Stimulated activated CD4-positive, alpha-beta T cell treated with anti-CD3 and anti-CD28 coated beads, TNF-alpha, amount 100 ng/mL, for 48 hours (primary cell): ENCODE measurements at places on chromosomes 5 and 9.

DNA sequence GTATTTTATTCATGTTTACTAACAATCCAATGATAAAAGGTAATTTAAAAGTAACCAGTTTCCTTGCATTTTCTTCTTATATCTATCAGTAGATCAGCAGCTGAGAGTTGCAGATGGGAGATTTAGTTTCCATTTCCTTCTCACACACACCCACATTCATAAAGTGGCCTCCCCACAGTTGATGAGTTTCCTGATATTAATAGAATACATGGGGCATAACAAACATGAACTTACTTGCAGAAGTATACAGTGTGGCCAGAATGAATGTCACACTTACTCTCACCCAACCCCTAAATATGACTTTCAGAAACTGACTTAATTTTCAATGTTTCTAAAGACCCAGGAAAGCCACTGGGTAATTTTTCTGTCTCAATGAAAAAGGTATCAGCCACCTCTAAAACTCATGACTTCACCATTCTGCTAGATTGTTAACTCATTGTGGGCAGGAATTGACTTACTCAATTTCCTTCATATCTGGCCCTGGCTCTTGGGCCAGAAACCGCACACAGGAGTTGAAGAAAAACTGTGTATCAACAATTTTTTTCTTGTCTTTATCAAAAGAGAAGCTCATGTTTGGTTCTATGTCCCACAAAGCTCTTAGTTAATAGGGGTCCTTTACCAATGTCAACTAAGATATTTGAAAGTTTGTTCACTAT, 63.5 kb upstream of the OSMR start:
- no peak for DNase-seq

DNA sequence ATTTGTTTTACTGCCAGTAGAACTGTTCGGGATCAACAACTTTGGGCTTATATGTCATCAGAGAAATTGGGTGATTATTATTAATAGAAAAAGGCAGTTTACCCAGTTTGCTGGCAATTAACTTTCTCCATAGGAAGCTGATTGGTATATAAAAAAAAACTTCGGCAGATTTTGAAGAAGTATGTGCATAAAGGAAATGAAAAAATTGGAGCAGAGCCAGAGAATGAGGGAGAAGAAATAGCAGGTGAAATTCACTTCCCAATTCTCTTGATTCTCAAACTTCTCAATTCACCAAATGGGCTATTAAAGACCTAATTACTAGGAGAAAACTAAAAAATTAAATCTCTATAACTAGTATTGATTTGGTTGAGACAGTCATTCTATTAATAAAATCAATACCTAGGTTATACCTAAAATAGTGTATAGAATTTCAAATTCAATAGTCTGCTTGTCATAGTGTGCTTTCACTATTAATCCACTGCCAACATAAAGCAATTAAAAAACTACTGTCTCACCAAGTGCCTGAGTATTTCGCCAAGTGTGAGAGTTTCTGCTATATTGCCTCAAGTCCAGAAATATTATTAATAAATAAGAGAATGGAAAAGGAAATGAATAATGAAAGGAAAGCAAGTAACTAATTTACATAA, 47.5 kb downstream of the STX17 start:
- DNase-seq, result no peak

- no peak for DNase-seq
These were observed 53.8 kb upstream of the FBN2 start for GRCh38 chr5:128591598-128592455.

- DNase-seq, result no peak
These were observed 8.3 kb downstream of the ENTPD8 start for GRCh38 chr9:137432687-137433348.

GRCh38 chr5:87411973-87412629, 629 bp downstream of the CCNH start:
- no peak for DNase-seq

DNA sequence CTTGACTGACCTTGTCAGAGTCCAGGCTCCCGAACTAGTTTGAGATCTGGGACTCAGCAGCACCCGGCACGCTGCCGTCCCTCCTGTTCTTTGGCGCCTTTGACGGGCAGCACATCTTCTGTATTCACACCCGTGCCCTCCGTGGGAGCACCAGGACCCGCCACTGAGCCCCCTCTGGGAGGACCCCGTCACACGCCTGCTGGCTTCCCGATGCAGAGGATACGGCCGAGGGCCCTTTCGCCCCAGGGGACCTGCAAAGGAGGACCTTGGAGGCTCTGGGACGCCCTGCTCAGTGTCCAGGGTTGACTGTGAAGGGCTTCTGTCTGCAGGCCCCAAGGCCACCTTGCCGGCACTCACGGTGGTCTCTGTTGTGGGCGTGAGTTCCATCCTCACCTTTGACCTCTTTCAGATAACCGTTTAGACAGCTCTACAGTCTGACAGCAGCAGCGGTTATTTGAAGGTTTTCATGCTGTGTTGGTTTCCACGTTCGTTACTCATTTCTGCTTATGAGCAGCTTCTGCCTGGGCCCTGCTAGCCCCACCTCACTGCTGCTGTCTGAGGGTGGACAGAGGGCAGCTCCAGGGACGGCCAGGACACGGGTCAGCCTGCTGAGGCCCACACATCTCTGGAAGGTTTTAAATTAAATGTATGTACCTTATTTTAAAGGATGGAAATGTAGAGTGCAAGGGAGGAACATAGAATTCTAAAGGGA, 12.6 kb upstream of the EXOC3 start:
- DNase-seq, result no peak

- DNase-seq, result no peak
These were observed 33.8 kb upstream of the DTWD2 start for GRCh38 chr5:119022017-119022745.

GRCh38 chr9:113990975-113991471, 87.1 kb downstream of the AMBP start:
- no peak for DNase-seq

DNA sequence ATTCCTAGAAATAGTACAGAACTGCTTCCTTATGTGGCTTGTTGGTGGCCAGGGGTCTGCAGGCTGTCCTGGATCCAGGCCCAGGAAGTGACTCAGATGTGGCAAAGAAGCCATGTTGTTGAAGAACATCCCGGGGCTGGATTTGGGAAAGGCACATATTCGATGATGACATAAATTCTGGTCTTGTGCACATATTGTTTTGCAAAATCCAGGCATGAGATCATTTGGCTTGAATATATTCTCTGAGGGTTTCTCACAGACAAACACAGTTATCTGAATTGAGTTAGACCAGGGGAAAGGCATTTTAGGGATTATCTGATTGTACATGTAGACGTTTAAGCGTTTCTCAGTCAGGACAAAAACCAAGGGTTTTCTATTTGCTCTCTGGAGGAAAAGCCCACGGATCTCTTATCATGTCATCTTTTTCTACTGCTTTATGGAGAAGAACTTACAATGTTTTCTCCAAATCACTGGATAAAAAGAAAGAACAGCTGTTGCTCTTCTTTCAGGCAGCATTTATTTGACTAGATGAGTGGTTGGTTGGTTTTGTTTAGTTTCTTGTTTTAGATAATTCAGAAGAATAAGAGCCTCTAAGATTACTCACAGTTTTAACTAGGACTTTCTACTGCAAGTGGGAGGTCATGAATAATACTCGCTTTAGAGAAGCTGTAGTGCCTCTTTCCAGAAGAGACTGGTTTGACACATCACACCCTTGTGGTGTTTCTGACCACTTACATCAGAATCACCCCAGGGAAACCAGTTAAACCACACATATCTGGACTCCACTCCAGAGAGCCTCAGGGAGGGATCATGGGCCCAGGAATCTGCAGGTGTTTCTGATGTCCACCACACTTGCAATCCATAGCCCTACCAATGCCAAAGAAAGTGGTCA, 29.5 kb upstream of the LHFPL2 start:
- no peak for DNase-seq

- DNase-seq, result no peak
These were observed 730.4 kb downstream of the EFNA5 start for GRCh38 chr5:106940301-106940846.

GRCh38 chr9:73077625-73078030, 74.0 kb upstream of the ANXA1 start:
- DNase-seq, result no peak

GRCh38 chr5:18526792-18527405, 892.6 kb downstream of the TAF11L14 start:
- DNase-seq, result no peak

DNA sequence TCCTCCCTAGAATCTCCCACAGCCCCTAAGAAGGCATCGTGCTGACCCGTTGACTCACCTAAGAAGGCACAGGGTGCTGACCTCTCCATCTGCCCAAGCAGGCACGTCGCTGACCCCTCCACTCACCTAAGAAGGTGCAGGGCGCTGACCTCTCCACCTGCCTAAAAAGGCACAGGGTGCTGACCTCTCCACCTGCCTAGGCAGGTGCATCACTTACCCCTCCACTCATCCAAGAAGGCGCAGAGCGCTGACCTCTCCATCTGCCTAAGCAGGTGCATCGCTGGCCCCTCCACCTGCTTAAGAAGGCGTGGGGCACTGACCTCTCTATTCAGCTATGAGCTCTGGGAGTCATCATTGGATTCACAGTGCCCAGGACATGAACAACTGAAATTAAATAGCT, 54.4 kb upstream of the FCN1 start:
- no peak for DNase-seq

- no peak for DNase-seq
These were observed 100.9 kb downstream of the SNCAIP start for GRCh38 chr5:122412966-122413365.

- DNase-seq, result no peak
These were observed 704 bp downstream of the SPARC start for GRCh38 chr5:151685749-151686673.

- DNase-seq, result no peak
These were observed 51.0 kb downstream of the FKTN start for GRCh38 chr9:105608721-105609598.

- no peak for DNase-seq
These were observed 69.3 kb downstream of the OLFM1 start for GRCh38 chr9:135156525-135157510.
